ENCODE measurements at places on chromosomes 13 and 19.

DNA sequence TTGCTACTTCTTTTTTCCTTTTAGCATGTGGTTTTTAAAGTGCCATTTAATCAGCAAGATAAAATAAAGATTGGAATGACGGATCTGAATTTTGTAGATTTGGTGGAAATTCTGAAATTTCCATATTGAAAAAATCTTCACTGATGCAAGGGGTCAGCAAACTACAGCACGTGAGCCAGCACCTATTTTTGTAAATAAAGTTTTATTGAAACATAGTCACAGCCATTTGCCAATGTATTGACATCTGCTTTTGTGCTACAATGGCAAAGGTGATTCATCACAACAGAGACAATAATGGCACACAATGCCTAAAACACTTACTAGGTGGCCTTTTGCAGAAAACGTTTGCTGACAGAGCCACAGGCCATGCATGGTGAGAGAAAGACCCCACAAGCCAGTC is 226.4 kb downstream of the ABCC4 start:
- no peak for DNase-seq

GRCh38 chr13:99281811-99282263 is 23.7 kb upstream of the GPR18 start:
- DNase-seq = no peak

- DNase-seq = no peak
These were observed 5.3 kb upstream of the TEKTIP1 start for GRCh38 chr19:3533563-3534216.

DNA sequence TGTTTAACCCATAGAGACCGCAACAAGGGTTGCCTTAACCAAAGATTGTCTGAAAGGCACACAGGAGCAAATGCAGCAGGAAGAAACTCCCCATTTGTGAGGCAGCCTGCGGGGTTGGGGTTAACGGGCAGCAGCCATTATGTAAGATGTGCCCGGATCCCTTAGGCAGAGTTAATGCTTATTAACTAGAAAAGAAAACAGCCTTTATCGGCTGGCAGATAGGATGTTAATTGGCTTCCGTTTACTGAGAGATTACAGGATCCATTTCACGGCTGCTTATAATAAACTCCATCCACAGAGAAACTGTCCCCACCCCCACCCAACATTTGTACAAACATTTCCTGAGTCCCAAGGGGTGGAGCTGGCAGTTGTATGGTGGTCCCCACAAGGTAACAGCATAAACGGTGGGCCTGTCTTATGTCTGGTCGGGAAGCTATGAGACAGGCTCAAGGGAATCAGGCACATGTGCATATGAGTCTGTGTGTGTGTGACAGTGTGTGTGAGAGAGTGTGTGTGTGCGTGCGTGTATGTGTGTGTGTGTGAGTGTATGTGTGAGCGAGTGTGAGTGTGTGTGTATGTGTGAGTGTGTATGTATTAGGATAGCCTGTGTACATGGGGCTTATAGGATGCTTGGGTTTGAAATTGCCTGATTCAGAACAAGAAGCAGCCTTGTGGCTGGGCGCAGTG is 10.5 kb downstream of the SLC25A42 start:
- no peak for DNase-seq

DNA sequence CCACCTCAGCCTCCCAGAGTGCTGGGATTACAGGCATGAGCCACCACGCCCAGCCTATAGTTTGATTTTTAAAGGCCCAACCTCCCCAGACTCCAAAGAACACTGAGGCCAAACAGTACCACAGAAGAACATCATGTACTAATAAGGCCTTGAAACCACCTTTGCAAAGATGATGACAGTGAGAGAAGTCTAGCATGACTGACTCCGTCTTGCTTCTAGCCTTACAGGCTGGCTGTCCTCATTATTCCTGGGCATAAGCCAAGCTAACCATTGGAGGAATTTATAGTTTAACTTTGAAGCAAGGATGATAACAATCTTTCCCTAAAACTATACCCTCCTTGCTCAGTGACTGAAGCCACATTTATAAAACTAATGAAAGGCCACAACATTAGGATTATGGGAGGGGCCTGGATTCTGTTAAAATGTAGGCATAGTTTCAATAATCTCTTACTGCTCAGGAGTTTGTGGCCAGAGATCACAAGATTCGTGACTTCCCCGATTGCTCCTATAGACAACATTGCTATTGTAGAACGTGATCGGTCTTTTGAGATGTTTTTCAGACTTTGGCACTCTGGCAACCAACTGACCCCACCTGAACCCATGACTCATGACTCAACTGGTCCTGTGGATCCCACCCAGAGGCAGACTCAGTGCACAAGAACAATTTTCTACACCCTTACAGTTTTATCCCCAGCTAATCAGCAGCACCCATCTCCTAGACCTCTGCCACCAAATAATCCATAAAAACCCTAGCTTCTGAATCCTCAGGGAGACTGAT is 17.6 kb downstream of the GPR42 start:
- no peak for DNase-seq

DNA sequence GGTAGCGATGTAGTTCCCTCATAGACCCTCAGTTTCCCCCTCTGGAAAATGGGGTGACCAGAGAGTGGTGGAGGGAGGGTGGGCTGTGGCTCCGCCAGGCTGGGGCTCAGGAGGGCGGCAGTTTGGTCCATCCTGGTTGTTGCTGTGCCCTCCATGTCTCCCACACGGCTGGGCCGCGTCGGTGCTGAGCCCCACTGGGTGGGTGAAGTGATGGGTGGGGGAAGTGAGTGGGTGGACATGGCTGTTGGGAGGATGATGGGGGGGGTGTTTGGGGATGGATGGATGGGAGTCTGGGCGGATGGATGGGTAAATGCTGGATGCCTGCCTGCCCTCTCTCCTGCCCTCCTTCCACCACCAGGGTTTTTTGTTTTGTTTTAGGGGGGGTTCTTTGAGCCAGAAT is 16.6 kb upstream of the EHD2 start:
- no peak for DNase-seq

DNA sequence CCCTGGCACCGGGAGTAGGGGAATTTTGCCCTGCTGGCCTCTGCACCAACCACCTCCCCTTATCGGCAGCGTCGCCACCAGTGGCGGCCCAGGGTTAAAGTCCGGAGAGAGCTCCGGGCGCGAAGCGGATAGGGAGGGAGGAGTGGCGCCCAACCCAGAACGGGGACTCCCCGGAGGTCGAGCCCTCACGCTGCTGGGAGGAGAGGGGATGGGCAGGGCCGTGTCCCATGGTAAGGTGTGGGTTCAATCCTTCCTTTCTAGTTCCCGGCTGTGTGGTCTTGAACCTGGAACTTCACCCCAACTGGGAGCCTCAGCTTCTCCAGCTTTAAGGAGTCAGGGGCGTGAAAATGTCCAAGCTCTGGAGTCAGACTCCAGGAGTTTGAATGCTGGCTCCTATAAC is 23.3 kb upstream of the BCL3 start:
- DNase-seq = no peak

- DNase-seq = no peak
These were observed 6.5 kb downstream of the CARS2 start for GRCh38 chr13:110699148-110700145.

GRCh38 chr13:102584434-102584833 is 12.4 kb upstream of the TPP2 start:
- DNase-seq = no peak

- DNase-seq = no peak
These were observed 260.9 kb downstream of the MTUS2 start for GRCh38 chr13:29081036-29081435.

DNA sequence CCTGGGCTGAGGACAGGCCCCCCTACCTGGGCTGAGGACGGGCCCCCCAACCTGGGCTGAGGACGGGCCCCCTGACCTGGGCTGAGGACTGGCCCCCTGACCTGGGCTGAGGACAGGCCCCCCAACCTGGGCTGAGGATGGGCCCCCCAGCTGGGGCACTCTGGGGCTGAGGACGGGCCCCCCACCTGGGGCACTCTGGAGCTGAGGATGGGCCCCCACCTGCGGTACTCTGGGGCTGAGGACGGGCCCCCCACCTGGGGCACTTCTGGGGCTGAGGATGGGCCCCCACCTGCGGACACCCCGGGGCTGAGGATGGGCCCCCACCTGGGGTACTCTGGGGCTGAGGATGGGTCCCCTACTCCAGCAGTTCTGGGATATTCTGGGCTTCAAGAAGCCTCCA is 65.5 kb downstream of the RASA3 start:
- no peak for DNase-seq

GRCh38 chr13:113998781-113999617 is 25.1 kb upstream of the C13orf46 start:
- DNase-seq = no peak

- DNase-seq = no peak
These were observed at the start of gene NCCRP1 for GRCh38 chr19:39196860-39197562. NCCRP1 (plus strand) TSS chr19:39196964; CDS start chr19:39196983, 19 bp downstream.

GRCh38 chr13:49855930-49856329 is 63.4 kb upstream of the KPNA3 start:
- DNase-seq = no peak
